SJSA1 (cell line): ENCODE measurements at places on chromosomes 5 and 9.

- no peak for DNase-seq
Measured at GRCh38 chr5:125269926-125270325, 523.5 kb upstream of the ZNF608 start.

- DNase-seq = no peak
Measured at GRCh38 chr9:129097671-129098306, 12.8 kb downstream of the CRAT start.

GRCh38 chr9:79657891-79658290 is 86.1 kb downstream of the TLE4 start:
- DNase-seq = no peak

DNA sequence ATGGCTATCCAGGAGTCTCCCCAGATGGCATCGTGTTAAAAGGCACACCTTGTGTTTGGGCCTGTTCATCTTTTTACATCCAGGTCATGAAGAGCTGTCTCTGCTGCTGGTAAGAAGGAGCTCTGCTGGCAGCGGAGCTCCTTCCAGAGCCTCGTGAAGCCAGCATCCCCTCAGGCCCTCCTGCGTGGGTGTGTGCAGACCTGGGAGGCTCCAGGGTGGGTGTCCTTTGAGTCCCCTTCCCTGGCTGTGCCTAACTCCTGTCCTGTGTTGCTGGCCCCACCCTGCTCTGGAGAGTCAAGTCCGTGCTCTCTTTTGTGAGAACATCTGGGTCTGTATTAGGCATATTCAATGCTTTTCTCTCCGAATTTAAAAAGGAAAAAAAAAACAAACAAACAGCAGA is 149.6 kb upstream of the IRX2 start:
- DNase-seq = no peak

- no peak for DNase-seq
Measured at GRCh38 chr5:103929338-103930013, 366.9 kb upstream of the NUDT12 start.

- no peak for DNase-seq
Measured at GRCh38 chr5:137724251-137724650, 11.6 kb downstream of the KLHL3 start.

DNA sequence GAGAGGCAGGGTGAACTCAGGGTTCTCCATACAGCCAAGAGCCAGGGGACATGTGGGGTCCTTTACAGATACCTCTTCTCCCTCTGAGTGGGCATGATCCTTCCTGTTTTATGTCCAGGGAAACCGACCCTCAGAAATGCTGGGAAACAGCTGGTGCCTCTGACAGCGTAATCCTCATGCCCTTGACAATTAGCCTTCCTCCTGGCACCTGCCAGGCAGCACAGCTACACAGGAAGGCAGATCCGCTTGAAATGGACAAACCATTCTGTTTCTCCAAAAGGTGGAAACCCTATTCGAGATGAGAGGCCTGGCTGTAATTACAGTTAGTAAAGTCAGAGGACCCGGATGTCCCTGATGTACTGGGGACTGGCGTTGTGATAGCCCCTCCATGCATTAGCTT is 7.2 kb downstream of the ERGIC1 start:
- no peak for DNase-seq

DNA sequence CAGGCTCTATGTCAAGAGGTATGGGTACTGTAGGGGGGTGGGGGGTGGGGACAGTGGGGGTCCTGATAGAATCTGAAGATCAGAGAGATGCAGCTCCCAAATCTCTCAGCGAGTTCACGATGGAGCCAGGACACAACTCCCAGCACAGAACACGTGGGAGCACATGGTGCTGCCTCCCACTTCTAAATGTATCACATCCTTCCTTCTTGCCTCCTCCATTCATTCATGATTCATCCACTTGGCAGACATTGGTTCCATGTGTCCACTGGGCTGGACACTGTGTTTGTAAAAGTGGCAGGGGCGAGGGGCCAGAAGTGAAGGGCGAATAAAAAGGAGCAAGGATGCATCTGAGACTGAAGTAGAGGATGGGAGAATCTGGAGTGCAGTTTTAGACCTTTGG is 33.9 kb downstream of the SH3TC2 start:
- DNase-seq = no peak

DNA sequence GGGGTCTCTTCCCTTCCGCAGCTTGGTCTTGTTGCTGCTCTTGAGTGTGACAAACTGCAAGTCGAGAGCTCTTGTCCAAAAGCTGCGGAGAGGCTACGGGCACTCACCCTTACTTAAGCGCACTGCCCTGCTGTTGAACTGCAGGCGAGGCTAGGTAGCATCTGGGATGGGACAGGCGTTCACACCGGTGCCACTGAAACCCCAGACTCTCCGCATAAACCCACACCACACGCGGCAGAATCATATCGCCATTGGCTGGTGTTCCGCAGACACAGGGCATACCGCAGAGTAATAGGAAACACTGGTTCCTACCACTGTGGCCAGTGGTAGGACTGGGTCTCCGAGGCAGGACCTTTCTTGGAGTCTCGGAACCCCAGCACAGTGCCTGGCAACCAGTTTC is 2.2 kb upstream of the NPR3 start:
- DNase-seq = no peak

DNA sequence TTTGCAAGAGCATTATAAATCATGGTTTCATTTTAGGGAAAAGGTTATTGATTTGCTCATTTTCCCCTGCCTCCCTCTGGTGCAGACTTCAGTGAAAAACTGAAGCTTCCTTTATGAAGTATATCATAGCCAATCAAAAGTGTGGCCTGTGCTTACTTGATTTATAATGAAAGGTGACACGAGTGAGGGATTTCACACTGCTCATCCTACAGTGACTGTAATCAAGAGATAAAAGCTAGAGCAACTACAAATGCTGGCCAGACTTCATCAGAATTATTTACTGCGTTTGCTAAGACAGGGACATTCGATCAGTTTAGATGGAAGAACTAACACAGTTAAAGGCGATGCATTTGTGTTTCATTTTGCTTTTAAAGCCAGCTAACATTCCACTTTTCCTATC is 151.5 kb downstream of the SV2C start:
- DNase-seq = no peak

GRCh38 chr5:61626639-61627282 is 294.7 kb downstream of the ZSWIM6 start:
- no peak for DNase-seq

- no peak for DNase-seq
Measured at GRCh38 chr9:112786829-112787520, 36.4 kb downstream of the SNX30 start.
